ENCODE measurements at places on chromosomes 4 and X.

DNA sequence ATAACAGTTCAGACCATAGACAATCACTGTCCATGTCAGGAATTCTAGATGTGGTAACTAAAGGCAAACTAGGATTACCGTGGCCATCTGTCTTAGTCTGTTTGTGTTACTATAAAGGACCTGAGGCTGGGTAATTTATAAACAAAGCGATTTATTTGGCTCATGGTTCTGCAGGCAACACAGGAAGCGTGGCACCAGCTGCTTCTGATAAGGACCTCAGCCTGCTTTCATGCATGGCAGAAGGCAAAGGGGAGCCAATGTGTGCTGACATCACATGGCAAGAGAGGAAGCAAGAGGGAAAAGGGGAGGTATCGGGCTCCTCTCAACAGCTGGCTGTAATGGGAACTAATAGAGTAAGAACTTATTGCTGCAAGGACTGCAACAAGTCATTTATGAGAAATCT lies 376.7 kb downstream of the GPM6A start:
- no peak for DNase-seq

DNA sequence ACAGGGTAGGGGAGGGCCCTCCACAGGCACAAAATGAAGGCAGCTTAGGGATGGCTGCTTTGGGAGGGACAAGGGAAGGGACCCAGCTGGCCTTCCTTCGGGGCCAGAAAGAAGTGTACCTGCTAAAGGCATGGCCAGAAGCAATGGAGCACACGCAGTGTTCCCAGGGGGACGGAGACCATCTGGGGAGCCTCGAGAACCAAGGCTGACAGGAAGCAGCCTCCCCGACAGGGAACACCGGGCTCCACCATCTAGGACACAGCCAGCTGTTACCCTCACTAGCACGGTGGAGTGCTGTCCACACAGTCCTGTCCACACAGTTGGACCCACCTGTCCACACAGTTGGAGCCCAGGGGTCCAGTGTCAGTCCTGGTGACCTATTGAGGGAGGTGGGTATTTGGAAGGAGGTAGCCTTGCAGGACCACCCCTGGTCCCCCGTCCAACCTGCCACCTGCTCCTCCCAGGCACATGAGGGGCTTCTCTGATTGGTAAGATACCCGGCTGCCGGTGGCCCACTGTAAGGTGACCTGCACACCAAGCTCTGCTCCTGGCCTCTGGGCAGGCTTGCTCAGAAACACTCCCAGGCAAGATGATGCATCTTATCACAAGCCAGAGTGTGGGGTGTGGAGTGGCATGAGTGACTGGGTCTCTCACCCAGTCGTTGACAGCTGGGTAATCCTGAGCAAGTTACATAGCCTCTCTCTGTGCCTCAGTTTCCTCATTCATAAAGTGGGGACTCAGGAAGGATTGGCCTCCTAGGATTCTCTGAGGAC lies 20.5 kb upstream of the AFAP1 start:
- DNase-seq: no peak

DNA sequence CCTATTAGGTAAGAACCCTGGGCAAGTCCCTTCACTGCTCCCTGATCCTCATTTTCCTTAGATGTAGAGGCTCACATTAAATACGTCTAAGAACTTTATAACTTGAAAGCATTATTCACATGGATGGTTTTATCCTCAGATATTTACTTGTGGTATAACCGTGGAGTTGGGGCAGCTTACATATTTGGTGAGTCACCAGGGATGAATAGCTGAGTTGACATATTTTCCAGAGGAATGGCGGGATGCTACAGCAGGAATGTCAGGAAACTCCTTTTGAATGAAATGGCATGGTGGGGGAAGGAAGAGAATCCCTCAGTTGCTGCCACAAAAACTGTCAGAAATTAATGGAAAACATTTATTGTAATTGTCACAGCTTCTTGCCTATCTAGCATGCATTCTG lies 165.3 kb upstream of the RPS6KA3 start:
- no peak for DNase-seq

GRCh38 chr4:19969492-19969891 lies 282.2 kb upstream of the SLIT2 start:
- DNase-seq: no peak

DNA sequence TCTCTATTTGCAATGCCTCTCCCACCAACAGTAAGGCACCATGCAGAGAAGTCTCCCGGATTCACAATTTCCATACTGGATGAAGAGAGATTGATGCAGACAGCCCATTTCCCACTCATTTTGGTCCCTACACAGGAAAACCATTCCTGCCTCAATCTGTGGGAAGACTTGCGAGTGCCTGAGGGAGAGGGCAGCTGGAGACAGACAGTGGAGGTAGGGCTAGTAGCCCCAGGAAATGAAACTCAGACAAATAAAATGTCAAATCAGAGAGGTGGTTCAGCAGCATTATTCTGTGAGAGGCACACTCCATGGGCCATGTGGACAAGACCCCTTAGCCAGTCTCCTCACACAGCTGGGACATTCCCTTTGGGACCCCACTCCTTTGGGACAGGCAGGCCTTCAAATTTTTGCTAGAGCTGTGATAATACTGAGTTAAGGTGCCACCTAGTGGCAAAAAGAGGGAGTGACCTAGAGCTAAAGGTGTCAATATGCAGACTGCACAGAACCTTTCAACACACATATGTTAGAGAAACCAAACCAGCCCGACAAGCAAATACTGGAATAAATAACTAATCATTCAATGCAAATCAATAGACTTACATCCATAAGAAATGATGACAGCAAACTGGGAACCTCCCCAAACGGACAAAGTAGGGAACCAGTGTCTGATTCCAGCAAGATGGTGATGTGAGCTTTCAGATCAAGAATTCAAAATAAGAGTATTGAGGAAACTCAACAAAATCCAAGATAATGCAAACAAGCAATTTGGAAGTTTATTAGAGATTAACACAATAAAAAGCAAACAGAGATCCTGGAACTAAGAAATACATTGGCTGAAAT lies 1865.3 kb upstream of the AGA start:
- no peak for DNase-seq

DNA sequence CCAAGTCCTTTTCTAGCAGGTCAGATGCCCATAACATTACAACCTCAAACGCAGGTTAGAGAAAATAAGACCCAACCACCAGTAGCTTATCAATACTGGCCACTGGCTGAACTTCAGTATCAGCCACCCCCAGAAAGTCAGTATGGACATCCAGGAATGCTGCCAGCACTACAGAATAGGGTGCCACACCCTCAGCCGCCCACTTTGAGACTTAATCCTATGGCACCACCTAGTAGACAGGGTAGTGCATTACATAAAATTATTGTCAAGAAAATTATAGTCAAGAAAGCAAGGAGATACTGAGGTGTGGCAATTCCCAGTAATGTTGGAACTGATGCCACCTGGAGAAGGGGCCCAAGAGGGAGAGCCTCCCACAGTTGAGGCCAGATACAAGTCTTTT lies 19.9 kb upstream of the TRIM61 start:
- no peak for DNase-seq

- no peak for DNase-seq
These were observed 42.1 kb downstream of the ZCCHC13 start for GRCh38 chrX:74346088-74346487.

DNA sequence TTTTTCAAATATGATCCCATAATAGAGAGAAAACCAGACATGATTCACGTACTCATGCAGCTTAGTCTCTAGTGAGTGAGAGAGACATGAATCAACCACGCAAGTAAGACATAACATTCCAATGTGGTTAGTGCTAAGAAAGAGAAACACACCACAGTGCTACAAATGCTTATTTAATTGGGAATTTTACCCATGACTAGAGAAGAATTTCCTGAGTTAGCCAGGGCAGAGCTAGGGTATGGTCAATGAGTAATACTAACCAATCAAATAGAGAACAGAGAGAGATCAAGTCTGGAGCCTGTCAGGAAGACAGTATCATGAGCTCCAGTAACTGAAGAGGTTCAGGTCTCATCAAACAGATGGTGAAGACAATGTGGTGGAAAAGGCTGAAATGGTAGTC lies 495.2 kb downstream of the PDGFC start:
- DNase-seq: peak; percentile 97

GRCh38 chr4:134463771-134464170 lies 262.2 kb upstream of the PABPC4L start:
- no peak for DNase-seq
